ENCODE measurements at places on chromosomes 4 and X.

DNA sequence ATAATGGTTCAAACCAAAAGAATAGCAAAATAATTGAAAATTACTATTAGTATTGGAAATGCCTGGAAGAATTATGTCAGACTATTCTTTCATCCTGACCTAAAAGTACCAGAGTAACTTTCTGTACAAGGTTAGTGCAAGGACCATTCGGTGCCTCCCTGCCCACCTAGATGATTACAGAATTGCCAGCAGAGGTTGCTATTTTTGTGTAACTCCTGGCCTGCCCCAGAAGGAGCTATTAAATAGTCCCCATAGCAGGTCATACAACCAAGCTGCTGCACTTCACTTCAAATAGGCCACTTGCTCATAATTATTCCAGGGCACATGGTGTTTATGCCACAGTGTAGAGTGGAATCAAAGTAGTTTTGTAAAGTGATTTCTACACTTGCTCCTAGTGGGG is 831.1 kb upstream of the PABPC4L start:
- no peak overlapping the region for H3K27ac ChIP-seq
- H3K27me3 ChIP-seq = no peaks in the 10 kb centered on the region
- no peak for DNase-seq
- no peaks in the 10 kb centered on the region for H3K36me3 ChIP-seq
- no peak overlapping the region for H3K4me3 ChIP-seq

GRCh38 chr4:77820649-77821561 is 1.7 kb upstream of the CNOT6L start:
- peak overlapping the region; percentile 95 for H3K4me3 ChIP-seq
- DNase-seq = no peak
- H3K36me3 ChIP-seq = no peaks in the 10 kb centered on the region
- peak overlapping the region; percentile 92 for H3K27ac ChIP-seq
- peaks cover 7% of the 10 kb centered on the region for H3K27me3 ChIP-seq
- H3K4me1 ChIP-seq = peaks cover 14% of the 10 kb centered on the region

DNA sequence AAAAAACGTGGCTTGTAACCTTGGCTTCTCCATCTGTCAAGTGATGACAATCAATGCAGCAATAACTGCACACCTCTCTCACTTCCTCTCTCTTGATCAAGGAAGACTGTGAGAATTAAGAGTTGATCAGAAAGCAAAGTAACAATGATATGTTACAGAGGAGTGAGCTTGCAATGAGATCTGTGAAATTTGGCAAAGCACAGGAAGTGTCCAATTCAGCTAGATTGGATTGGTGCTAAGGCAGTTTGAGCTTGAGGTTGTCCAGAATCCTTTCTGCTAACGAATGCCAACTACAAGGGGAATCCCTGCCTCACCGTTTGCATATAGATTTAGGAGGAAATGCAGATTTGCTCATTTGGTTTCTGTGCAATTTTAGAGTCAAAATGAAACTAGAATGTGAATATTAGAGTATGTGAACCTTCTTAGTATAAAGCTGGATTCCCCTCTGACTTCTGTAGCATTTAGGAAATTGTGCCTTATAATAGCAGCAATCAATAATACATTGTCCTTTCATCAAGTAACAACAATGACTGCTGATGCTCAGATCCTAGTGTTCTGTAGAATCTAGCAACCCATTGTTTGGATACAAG is 346.4 kb downstream of the PTTG2 start:
- H3K4me3 ChIP-seq = no peak overlapping the region
- no peak overlapping the region for H3K27ac ChIP-seq
- no peaks in the 10 kb centered on the region for H3K36me3 ChIP-seq
- peaks cover 11% of the 10 kb centered on the region for H3K4me1 ChIP-seq

GRCh38 chr4:2924765-2925301 is 38.4 kb downstream of the NOP14 start:
- H3K27ac ChIP-seq = peak overlapping the region; percentile 80
- DNase-seq = no peak
- H3K36me3 ChIP-seq = peaks cover 70% of the 10 kb centered on the region
- H3K27me3 ChIP-seq = no peaks in the 10 kb centered on the region
- H3K4me3 ChIP-seq = no peak overlapping the region

- no peak for DNase-seq
- peaks cover 79% of the 10 kb centered on the region for H3K36me3 ChIP-seq
- no peak overlapping the region for H3K4me3 ChIP-seq
Measured at GRCh38 chr4:2923141-2923551, 40.1 kb downstream of the NOP14 start.

GRCh38 chr4:99859618-99860017 is 34.6 kb downstream of the LAMTOR3 start:
- H3K4me3 ChIP-seq = no peak overlapping the region
- no peaks in the 10 kb centered on the region for H3K27me3 ChIP-seq
- no peak overlapping the region for H3K27ac ChIP-seq
- DNase-seq = no peak
- H3K36me3 ChIP-seq = no peaks in the 10 kb centered on the region

DNA sequence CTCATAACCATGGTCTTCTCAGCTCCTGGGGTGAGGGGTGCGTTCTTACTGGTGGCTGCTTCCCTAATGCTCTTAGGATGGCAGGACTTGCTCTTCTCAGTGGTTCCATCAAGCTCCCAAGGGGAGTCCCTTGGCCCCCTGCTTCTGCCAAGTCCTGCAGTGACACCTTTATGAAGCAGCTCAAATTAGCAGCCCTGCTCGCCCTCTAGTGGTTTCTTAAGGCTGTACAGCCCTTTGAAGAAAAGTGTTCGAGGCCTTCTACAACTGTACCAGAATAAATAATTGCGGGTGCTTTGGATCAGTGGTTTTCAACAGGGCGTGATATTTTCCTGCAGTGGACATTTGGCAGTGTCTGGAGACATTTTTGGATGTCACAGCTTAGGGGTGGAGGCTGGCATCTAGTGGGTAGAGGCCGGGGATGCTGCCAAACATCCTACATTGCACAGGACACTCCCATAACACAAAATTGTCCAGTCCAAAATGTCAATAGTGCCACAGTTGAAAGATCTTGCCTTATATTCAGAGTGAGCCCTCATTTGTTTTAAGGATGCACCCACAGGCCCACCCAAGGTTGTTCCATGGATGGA is 204.7 kb upstream of the S100G start:
- H3K36me3 ChIP-seq = peaks cover 22% of the 10 kb centered on the region
- H3K4me1 ChIP-seq = peaks cover 32% of the 10 kb centered on the region
- H3K27me3 ChIP-seq = peaks cover 8% of the 10 kb centered on the region
- H3K27ac ChIP-seq = no peak overlapping the region
